H1 (cell line): ENCODE measurements at places on chromosomes 12 and 14.

- no peak for DNase-seq
- peaks cover 2% of the 10 kb centered on the region; the same call in 1 of the 2 replicates for H3K4me1 ChIP-seq
- H3K27ac ChIP-seq: no peak overlapping the region
- no peak overlapping the region for H3K4me3 ChIP-seq
- no peaks in the 10 kb centered on the region for H3K36me3 ChIP-seq
Observed at GRCh38 chr12:41466300-41466699, 278.2 kb downstream of the PDZRN4 start.

DNA sequence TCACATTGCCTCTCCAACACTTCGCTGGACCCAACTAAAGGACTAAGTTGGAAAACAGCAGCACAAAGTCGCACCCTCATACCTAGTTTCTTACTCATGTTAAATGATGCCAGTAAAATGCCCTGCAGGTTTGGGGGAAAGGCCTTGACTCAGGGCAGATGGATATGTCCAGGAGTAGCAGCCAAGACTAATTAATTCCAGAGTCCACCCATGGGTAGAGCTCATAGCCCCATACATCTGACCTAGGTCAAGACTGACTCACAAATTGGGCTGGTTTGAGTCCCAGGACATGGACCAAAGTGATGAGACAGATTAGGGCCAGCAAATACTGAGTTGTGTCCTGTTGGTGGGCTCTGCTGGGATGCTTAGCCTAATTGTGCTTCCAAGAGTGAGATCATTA is 224.0 kb upstream of the BTG1 start:
- no peaks in the 10 kb centered on the region for H3K36me3 ChIP-seq
- DNase-seq: no peak
- no peak overlapping the region for H3K27ac ChIP-seq
- no peak overlapping the region for H3K4me3 ChIP-seq

- H3K4me3 ChIP-seq: no peak overlapping the region
- no peaks in the 10 kb centered on the region for H3K4me1 ChIP-seq
- H3K36me3 ChIP-seq: no peaks in the 10 kb centered on the region
- H3K27ac ChIP-seq: no peak overlapping the region
- no peak for DNase-seq
Observed at GRCh38 chr12:63301311-63301710, 150.3 kb upstream of the AVPR1A start.

GRCh38 chr12:85559536-85559935 is 276.7 kb downstream of the RASSF9 start:
- H3K4me3 ChIP-seq: no peak overlapping the region
- no peaks in the 10 kb centered on the region for H3K36me3 ChIP-seq
- H3K27me3 ChIP-seq: no peaks in the 10 kb centered on the region
- H3K4me1 ChIP-seq: no peaks in the 10 kb centered on the region
- no peak for DNase-seq

DNA sequence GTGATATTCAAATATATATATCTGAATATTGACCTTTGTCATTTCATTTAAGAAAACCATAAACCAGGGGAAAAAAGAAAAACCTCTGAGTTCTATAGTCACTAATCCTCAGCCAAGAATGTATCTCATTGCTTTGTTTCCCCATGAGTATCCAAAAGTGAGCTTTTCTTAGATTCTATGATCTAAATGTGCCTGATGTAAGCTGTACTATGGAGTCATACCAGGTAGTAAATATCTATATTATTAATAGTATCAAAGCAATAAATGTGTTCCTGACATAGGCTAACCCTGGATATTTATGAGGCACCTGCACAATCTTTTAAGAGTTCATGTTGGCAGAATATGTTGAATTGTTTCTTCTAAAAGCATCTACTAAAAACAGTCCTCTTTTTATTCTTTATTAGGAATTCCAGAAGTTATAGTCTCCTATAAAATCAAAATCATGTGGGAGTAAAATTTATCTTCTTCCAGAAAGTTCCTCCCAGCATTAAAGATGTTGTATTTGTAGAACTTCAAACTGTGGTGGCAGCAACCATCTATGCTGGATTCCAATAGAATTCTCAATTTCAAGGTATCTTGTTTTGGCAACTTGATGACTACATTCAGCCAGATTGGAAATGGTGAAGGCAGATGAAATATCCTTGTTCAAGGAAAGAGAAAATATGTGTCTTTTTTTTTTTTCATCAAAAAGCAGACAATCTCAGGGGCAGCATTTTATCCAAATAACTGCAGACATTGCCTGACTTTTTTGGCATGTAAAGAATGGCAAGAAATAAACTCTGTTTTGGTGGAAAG is 139.7 kb upstream of the RASSF8 start:
- H3K4me3 ChIP-seq: no peak overlapping the region
- no peak overlapping the region for H3K27ac ChIP-seq
- no peaks in the 10 kb centered on the region for H3K36me3 ChIP-seq
- no peaks in the 10 kb centered on the region for H3K4me1 ChIP-seq

DNA sequence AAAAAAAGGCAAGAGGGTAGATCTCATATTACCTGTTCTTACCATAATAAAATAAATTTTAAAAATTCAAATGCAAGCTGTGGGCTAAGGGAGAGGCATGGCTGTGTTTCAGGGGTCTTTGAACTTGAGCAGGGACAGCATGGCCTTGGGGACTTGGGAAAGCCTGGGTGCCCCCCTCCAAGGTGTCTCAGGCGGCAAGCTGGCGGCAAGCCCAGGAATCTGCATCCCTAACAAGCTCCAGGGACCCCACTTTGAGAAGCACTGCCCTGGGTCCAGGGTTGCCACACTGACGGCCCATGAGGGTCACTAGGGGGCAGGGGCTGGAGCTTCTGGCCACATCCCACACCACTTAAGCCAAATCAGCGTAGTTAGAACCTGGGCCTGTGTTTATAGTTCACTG is 193.8 kb downstream of the SLC15A4 start:
- H3K36me3 ChIP-seq: no peaks in the 10 kb centered on the region
- 0 out of 2 replicates have a peak, but pooled peaks cover 1% of the 10 kb centered on the region for H3K4me1 ChIP-seq
- H3K27me3 ChIP-seq: no peaks in the 10 kb centered on the region
- no peak for DNase-seq
- H3K4me3 ChIP-seq: no peak overlapping the region
